ENCODE measurements at places on chromosomes 12 and 14. TPM values are rescaled to one million over a fixed set of nuclear protein-coding genes. Genes with fewer than 3 reads are reported as not detected.

Gene CDK17
- 44.1 TPM for polyA plus RNA-seq

Gene MSI1
- polyA plus RNA-seq = 27.1 TPM

Gene ANO2
- 3.8 TPM for polyA plus RNA-seq

Gene PUS1
- polyA plus RNA-seq = 9.4 TPM

Gene AQP6
- polyA plus RNA-seq = 18.6 TPM

Gene ADAMTS20
- polyA plus RNA-seq = 0.73 TPM

DNA sequence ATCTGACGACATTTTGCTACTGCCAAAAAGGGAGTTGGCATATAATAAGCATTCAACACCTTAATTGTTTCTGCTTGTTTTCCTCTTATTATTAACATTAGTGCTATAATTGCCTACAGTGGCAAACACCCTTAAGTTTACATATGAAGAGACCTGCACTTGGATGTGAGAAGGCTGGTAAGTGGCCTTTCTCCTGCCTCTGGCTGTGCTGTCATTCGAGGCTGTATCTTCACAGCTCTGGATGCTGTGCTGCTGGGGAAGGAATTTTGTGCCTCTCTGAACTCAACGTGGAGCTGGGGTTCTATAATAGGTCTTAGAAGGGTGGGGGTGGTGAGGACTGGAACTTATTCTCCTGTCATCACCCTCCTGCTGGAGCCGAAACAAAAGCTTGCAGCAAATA is 385.9 kb downstream of the EMP1 start:
- DNase-seq = no peak

GRCh38 chr14:49955024-49955423 is 62.1 kb downstream of the ARF6 start:
- no peak for DNase-seq

GRCh38 chr14:90545966-90546751 is 149.3 kb downstream of the CALM1 start:
- no peak for DNase-seq

GRCh38 chr12:112584266-112584722 is 165.5 kb downstream of the PTPN11 start:
- DNase-seq = no peak

GRCh38 chr14:26870096-26870495 is 272.3 kb upstream of the NOVA1 start:
- DNase-seq = no peak

DNA sequence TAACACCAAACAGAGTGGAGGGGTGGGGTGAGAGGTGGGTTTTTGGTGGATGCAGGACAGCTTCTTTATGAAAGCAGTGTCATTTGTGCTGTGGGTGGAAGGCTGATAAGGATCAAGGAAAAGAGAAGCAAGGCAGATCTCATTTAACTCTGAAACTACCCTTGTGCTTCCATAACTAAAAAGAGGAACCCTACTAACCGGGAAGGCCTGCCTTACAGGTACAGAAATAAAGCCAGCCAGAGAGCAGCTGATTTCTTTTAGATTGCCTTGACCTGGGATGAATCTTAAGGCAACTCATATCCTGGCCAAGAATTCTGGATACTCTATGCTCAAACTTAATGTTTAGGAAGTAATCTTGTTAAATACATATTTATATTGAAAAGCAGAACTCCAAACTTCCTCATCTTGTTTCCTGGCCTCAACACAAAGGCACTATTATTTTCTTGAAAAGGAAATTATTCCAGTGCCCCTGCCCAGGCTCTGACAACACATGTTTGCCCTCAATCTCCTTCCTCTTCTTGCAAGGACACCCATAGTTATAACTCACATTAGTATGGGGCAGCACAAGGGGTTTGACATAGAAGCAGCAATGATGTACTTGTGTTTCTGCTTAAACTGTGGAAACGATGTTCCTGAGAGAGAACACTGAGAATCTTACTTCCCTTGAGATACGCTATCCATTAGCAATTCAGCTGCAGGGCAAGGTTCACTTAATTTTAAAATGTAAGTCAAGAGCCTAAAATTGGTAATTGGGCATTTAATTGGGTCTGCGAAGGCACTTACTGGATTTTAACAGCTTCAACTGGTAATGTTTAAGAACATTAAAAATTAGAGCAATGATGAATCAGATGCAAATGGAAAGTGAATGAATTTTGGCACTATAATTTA is 173.7 kb downstream of the STXBP6 start:
- DNase-seq = no peak

DNA sequence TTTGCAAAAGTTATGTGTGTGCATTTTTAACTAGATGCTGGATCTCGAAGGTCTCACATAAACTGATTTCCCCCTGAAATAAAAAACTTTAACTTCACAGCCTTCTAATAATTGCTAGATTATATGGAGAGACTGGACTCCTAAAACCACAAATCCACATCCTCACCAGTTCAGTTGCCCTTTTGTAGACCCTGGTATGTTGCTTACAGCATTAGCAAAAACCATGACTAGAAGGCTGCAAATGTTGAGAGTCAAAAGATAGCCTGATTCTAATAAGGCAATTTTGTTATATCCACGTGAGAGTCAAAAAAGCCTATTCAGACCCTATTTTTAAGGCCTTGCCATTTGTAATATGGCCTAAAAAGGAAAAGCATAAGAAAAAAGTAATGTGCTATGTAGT is 37.4 kb downstream of the RASSF8 start:
- no peak for DNase-seq

DNA sequence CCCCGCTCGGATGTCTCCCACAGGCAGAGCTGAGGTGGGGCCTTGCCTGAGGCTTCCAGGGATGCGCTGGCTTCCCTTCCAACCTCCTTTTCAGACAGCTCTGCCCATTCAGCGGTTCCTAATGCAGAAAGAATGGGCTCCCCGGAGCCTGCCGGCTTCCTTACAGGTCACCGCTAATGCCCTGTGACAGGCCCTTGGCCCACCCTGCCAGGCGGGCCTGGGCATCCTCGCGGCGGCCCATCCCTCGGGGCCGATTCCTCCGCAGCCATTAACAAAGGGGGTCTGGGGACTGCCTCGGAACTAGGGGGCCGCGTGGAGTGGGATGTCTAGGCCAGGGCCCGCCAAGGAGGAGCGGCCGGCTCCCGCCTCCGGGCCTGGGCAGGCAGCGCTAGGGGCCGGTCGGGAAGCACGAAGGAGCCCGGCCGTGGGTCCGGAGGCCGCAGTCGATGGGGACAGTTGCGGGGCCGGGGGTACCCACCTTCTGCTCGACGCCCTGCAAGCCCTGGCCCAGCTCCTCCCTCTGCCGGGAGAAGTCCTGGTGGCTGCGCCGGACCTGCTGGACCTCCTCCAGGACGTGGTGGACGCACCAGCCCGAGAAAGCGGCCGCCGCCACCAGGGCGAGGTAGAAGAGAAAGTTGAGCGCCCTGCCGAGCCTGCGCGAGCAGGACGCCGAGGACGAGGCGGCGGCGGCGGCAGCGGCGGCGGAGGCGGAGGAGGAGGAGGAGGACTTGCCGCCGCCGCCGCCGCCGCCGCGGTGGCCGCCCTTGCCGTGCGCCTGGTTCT is 738 bp downstream of the CKAP4 start:
- DNase-seq = peak; percentile 24

DNA sequence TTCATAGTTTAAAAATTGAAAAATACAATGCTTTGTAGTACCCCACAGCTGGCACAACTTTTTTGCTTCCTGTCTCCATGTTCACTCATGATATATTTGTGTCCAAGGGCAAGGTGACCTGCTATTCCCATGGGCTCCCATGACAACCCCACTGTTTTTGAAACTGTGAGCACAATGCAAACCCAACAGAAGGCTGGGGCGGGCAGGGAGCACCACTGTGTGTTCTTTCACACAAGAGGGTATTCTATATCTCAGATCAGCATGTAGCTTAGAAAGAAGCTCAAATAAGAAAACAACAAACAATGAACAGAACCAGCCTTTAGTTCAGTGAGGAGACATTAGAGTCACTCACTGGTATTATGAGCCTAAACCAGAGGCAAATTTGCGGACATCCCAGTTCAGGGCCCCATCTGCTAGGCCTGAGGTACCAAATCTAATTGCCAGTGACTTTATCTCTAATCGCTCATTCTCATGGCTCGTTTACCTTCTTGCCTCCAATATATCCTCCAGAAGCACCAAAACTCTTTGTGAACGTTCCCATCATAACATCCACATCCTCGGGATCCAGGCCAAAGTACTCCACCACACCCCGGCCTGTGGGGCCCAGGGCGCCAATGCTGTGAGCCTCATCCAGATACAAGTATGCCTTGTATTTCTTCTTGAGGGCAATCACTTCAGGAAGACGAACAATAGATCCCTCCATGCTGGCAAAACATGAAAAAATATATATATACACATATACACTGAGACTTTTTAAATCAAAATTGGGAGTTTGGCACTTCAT is 56.4 kb upstream of the ISM2 start:
- DNase-seq = no peak

DNA sequence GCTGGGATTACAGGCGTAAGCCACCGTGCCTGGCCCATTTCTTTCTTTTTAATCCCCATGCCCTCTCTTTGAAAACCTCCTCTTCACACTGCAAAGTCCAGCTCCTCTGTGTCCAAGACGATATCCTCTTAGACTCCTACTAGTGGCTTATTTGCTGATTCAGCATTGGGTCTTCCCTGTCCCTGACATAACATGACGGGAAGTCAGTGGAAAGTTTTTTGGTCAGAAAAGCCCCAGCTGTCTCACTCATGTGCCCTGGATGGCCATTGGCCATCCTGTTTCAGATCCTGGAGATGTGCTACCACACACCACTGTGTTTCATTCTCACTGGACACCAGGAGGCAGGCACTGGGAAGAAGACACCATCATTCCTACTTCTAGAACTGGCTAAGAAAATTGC is 102.6 kb upstream of the MED13L start:
- no peak for DNase-seq

DNA sequence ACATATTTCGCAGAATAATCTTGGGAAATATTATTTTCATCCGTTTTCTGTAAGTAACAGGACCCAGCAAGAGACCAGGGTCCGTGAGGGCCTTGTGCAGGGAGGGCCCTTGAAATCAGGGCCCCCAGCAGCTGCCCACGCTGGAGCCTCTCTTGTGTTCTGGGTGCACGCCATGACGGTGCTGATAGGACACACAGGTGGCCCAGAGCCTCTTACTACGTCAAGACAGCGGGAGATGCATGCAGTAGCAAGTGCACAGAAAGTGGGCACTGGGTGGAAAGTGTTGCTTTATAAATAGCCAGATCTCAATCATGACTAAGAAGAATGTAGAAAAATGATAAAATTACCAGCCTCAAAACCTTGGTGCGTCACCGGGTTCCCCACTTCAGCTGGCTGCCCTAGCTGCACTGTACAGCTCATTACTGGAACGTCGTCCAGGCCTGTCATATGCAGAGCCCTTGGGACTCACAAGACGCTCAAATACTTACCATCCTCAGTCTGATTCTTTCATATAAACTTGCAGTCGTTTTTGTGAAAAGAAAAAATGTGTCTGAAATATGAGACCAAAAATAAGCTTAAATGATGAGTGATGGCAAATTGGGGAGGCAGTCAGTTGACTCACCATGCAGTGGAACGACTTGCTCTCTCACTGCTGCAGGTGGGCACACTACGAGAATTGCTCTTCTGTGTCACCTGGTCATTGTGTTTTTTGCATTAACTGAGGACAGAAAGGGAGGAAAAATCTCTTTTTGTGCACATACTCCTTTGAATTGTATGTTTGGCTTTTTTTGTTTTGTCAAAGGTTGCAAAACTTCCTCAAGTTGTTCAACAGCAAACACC is 68.2 kb downstream of the DDX51 start:
- no peak for DNase-seq

DNA sequence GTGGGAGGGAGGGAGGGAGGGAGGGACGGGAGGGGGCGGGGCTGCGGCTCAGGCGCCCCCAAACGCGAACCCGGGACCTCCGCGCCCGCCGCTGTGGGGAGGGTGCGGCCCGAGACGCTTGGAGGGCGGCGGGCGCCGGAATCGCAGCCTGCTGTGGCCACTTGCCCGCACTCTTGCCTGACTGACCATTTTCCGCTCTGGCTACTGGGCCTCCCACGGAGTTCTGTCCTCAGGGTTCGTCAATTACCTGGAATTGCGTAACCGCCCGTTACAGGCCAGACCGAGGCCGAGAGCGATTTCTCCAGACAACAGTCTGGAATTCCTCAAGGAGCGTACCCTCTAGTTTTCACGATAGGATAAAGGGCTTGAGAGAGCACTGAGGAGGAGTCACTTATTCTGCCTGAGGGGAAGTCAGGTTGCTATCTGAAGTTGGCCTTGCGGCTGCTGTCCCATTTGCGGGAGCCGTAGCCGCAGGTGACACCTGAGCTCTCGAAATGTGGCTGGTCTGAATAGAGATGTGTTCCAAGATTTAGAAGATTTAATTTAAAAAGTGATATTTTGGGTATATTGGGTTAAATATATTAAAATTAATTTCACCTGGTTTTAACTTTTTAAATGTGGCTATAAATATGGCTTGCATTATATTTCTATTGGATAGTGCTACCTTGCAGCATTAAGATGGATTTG is 446 bp upstream of the ZNF641 start:
- DNase-seq = peak; percentile 51

- no peak for DNase-seq
Measured at GRCh38 chr12:95304673-95305198, 87.1 kb downstream of the VEZT start.

GRCh38 chr14:60553808-60554207 is 44.9 kb downstream of the SIX6 start:
- DNase-seq = no peak

DNA sequence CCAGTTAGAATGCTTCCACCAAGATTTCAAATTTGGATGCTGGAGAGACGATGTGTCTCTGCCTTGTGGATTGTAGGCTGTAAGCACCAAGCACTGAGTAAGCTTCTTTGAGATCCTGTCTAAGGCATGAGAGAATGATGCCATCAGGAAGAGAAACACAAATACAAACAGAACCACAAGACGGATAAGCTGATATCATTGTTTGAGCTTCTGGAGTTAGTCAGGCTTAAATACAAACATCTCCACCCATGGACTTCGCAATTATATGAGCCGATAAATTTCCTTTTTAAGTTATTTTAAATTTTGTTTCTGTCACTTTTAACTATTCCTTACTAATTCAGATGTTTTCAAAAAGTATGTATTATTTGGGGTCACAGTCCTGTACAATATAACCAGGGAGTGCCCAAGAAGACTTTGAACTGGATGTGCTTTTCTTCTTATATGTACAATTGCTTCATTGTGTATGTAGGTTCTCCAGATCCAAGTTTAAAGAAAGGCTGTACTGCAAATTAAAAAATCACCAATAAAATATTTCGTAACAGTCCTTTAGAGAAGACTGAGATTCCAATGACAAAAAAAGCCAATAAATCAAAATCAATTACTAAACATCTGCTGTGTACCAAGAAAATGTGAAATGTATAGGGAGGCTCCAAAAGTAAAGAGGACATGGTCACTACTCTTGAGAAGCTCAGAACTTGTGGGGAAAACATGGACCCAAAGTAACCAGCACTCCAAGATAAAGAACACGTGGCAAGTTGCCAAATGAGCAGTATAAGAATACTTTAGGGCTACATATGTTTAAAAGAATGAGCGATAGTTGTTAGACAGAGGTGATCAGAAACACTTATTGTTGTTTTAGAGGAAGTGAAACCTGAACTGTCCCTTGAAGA is 274.1 kb downstream of the ADAMTS20 start:
- no peak for DNase-seq

DNA sequence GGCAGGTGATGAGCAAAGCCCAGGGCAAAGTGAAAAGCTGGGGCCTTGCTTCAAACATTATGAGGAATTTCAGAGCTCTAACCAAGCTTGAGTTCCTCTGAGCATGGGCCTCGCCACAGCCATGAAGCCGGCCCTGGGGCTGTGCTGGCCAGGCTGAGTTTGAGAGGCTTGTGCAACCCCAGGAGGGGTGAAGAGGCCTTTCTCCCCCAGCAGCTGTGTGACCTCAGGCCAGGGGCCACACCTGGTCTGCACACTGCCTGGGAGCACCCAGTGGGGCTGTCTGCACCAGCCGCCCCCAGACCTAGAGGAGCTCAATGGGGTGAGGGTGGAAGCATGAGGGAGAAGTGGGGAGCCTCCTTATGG is 204.9 kb upstream of the C14orf180 start:
- no peak for DNase-seq

- no peak for DNase-seq
Measured at GRCh38 chr14:91327250-91327595, 82.7 kb upstream of the GPR68 start.
